Kasumi-1 (cell line): ENCODE measurements at places on chromosomes 7 and 10.

- no peak for DNase-seq
Observed at GRCh38 chr10:116857156-116857555, 7.9 kb downstream of the ENO4 start.

- no peak for DNase-seq
Observed at GRCh38 chr7:35652124-35652523, 42.8 kb downstream of the HERPUD2 start.

DNA sequence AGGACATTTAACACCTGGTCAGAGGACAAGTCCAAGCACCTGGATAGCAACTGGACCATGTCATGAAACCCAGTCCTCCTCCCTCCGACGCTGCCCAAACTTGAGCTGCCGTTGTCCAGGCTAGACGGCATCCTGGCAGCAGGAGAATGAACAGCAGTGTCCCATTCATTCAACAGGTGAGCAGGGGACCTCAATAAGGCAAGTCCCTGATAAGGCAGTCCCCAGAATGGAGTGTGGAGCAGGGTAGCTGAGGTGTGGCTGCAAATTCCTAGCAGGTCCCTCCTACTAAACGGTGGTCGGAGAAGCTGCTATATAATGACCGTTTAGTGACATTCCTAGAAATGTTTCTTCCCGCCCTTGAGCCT, 169.8 kb downstream of the PRKAG2 start:
- no peak for DNase-seq

DNA sequence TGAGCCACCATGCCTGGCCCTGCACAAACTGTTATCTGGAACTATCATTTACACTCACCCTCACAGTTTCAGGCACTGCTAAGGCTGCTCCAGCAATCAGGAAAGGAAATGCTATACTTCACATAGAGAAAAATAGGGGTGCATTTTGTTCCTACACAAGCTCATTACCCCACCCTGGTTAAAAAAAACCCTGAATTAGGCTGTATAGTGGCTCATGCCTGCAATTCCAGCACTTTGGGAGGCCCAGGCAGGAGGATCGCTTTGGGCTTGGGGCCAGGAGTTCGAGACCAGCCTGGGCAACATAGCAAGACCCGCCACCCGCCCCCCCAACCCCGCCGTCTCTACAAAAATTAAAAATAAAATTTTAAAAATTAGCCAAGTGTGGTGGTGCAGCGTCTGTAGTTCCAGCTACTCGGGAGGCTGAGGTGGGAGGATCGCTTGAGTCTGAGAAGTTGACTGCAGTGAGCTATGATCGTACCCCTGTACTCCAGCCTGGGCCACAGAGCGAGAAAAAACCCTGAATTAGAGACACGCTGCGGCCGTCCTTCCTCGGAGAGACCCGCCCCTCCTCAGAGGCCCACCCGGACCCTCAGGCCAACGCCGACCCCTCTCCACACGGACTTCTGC, 539 bp downstream of the PTCD1 start:
- DNase-seq = no peak

- no peak for DNase-seq
Observed at GRCh38 chr10:131436458-131436857, 124.9 kb upstream of the TCERG1L start.

DNA sequence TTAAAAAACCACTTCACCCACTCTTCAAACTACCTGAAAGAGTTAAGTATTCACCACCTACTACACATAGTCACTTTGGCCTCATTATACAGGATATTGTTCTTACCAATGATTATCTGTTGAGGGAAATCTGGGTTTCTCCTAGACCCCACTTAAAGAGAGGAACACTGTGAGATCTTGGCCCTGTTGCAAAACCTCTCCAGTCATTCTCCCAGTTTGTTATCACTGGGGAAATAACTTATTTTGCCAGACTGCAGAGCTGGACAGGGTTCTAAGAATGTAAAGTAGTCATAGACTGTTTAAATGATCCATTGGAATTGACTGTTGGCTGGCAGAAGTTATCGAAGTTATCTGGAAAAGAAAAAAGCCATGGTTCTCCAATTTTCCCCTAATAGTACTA, 143.8 kb downstream of the HGF start:
- DNase-seq = no peak

DNA sequence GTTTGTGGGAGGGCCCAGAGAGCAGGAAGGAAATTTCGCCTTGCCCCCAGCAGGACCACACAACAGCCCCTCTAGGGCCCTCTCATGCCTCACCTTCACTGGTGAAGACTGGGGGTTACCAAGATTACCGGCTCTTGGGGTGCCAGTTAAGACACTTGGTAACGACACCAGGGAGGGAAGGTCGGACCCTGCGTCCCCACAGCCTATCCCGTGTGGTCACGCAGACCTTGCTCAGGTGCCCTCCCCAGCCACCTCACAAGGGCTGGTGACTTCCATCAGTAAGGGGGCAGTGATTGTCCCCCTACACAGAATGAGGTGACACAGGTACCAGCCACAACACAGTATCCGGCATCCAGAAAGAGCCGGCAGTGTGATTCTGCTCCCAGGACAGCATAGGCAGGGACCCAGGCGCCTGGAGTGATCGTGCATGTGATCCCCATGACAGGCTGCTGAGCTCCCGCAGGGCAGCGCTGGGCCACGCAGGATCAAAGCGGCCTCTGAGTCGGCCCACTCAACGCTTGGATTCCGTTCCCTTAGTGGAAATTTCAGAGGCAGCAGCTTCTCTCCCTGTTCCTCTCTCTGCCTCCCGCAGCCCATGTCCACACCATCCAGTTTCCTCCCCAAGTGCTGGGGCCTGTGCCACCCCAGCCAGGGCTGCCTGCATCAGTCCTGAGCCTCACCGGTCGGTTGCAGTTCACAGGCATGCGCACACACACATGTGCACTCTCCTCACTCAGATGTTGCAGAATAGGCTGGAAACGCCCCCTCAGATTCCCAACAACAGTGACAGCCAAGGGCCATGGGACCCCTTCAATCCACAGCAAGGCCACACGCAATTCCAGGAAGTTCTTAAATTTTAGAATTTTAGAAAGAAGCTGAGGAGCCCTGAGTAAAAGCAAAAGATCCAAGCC, 35.8 kb downstream of the CAMK2B start:
- no peak for DNase-seq

DNA sequence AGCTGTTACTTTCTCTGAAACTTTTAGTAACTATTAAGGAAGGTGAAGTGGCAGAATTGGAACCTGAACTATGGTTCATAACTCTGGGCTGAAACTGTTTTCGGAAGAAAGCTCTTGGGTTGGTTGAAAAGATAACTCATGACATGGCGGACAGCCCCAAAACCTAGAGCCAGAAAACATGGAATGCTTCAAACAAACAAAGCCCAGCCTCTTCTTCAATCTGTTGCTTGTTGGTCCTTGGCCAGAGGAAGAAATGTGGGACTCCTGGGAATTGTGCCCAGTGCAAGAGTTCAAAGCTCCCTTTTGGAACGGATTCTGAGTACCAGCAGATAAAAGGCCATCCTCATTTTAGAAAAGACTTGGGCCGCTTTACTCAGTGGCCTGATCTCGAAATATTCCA, 52.9 kb upstream of the CACNB2 start:
- DNase-seq = no peak

DNA sequence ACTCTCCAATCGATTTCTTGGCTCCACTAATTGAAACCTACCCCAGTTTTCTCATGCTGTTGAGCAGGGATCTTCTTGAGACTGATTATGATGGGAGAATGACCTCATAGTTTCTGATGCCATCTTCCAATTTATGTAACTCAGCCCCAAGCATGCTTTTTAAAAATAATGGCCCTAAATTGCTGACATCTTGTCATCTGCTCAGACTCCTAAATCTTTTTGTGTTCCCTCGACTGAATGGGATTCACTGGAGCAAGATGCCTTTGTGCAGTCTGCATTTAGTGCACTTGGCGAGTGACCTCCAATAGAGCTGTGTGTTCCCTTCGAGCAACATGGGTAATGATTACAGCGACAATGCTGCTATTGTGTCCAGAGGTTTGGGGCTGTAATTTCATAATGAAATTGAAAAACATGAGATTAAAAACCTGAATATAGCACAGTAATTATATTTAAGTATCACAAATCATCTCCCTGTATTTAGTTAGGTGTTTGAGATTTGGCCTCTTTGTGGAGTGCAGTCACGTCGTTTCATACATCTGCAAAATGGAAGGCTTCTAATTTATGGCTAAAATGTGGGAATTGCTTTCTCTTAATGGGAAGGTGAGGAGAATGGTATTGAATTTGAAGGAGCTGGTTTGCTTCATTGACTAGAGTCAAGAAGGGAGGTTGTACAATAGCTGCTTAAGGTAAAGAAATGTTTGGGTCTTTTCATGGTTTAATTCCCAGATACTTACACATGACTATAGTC, 192.9 kb downstream of the AUTS2 start:
- DNase-seq = no peak

DNA sequence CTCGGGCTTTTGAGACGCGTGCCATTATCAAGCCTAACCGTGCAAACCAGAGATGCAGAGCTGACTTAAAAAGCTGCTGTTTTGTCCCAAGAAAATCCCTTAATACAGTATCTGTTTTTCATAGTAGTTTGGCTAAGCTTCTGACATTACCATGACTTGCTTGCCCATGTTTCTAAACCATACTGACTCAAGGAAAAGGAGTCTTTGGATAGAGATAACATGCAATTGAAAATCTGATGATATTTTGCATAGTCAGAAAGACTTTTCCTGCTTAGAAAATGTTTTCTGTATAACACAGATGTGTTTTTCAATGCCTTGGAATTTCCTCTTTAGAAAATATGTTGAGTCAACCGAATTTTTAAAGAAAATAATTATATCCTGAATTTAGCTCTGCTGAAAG, 21.5 kb upstream of the AKR1E2 start:
- no peak for DNase-seq

DNA sequence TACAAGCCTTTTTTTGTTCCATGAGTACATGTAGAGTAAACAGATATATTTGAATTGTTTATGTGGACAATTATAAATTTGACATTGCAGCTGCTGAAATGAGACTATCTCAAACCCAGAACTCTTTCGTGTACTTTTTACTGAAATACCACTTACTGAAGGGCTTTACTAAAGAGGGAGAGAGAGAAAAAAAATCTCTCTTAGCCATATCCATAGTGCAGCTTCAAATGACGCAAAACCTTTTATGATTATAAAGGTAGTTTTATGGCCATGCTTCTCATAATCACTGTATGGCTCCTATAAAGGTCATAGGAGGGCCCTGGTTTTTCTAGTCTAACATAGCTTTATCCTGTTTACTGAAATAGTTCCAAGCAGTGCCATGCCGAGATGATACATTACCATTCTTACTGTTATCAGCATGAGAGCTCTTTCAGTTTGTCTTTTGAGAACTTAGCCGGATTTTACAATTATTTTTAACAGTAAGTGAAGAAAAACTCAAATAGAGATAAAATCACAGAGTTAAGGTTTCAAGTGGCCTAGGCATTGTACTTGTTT, 35.1 kb downstream of the KCND2 start:
- no peak for DNase-seq

DNA sequence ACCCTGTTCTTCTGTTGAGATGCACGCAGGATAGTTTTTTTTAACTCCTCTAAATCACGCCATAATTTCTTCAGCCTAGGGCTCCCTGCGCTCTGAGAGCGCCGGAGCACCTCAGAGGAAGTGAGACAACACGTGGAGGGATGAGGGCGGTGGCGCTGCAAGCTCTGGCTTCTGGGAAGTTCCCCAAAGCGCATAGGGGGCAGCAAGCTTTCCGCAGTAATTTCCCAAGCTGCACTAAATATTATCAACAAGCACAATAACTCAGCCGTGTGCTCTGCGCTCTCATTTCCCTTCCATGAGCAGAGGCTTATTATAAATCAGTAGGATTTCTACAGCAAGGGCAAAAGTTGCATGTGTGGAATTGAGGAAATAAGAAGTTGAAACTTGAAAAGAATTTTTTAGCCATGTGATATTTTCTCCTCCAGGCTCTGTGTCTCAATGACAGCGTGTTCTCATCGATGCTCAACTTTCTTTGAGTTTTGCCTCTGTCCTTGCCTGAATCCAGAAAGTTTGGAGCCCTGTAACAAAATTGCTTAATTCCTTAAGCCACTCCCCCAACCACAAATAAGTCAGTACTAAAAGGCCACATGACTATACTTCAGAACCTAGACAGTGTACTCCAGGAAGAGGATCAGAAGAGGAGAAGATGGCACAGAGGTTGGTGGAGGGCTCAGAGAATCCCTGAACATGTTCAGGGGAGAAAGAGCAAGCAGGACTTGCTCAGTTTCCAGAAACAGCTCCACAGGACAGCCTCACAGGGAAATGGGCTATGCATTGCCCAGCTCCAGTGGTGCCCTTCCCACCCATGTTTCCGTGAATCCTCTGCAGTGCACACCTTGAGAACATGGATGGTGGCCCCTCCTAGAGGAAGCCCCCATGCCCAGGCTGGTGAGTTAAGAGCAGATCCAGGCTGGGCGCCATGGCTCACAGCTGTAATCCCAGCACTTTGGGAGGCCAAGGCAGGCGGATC, 221.5 kb upstream of the GHITM start:
- no peak for DNase-seq

- no peak for DNase-seq
Observed at GRCh38 chr10:112687647-112688046, 240.6 kb downstream of the VTI1A start.

- DNase-seq = no peak
Observed at GRCh38 chr7:32217341-32218153, 147.3 kb upstream of the PDE1C start.

- no peak for DNase-seq
Observed at GRCh38 chr10:88652616-88653015, 11.6 kb upstream of the LIPF start.

DNA sequence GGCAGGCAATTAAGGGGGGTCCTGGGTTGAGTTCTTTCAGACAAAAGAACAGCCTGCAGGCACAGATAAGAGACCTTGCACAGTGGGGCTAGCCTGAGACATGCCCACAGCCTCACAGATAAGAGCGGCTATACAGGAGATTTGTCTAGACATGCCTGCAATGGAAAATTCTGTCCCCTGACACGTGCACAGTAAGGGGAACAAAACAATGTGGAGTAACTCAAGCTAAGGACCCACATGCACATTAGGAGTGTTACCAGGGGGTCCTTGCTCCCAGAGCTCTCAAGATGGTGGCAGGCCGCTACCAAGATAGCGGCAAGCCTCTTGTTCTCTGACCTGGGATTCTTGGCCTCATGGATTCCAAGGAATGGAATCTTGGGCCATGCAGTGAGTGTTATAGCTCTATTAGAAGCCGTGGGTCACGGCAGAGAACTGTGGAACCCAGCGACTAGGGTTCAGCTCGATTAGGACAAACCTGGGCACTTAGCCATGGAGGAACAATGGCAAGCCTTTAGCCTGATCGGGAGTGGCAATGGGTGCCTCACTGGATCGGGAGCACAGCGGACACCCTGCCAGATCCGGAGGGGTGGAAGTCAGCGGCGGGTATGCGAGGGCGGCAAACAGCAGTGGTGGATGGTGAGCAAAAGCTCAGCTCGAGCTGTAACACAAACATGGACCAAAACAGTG, 196.9 kb downstream of the CCSER2 start:
- DNase-seq = no peak

GRCh38 chr10:28396331-28396730, 93.5 kb upstream of the MPP7 start:
- no peak for DNase-seq

DNA sequence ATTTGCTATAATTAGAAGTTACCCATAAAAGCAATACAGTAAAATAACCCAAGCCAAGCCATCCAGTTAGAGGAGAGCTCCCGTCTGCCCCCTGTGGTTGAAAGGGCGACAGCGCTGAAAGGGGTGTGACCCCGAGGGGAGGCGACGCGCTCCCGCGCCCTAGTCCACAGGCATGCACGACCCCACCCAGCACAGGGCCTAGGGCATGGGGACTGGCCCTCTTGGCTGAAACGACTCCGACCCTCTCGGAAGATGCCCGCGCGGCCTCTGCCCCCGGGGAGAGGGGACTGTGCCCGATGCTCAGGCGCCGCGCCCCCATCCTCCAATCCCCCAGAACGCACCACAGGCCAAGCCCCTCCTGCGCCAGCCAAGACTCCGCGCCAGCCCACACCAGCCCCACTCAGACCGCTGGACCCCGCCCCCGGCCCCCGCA, 64.0 kb downstream of the CSGALNACT2 start:
- DNase-seq = peak; percentile 69
